ENCODE measurements at places on chromosomes 4 and X.
A peak's percentile ranks its signal among the peaks of the same experiment; 100 is the strongest.

GRCh38 chrX:132833373-132833772, 125.1 kb downstream of the HS6ST2 start:
- no peak for DNase-seq

DNA sequence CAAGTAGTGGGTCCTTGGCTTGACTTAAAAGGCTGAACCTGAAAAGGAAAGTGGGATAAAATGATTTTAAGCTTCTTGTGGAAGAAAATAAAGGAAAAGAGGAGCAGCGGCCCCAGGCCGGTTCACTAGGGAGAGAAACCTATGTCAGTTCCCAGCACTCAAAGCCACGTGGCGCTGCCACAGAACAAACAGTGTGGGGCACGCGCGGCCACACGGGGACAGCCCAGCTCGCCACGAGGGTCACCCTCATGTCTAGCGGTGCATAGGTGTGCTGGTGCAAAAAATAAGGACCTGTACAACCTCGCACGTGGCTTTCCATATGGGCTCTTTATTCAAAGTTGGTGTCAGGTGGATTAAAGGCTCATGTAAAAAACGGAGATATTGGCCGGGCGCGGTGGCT, 17.1 kb downstream of the MSANTD1 start:
- no peak for DNase-seq

GRCh38 chr4:78213218-78213617, 156.1 kb downstream of the FRAS1 start:
- no peak for DNase-seq

GRCh38 chrX:9055354-9055753, 21.4 kb upstream of the FAM9B start:
- no peak for DNase-seq

DNA sequence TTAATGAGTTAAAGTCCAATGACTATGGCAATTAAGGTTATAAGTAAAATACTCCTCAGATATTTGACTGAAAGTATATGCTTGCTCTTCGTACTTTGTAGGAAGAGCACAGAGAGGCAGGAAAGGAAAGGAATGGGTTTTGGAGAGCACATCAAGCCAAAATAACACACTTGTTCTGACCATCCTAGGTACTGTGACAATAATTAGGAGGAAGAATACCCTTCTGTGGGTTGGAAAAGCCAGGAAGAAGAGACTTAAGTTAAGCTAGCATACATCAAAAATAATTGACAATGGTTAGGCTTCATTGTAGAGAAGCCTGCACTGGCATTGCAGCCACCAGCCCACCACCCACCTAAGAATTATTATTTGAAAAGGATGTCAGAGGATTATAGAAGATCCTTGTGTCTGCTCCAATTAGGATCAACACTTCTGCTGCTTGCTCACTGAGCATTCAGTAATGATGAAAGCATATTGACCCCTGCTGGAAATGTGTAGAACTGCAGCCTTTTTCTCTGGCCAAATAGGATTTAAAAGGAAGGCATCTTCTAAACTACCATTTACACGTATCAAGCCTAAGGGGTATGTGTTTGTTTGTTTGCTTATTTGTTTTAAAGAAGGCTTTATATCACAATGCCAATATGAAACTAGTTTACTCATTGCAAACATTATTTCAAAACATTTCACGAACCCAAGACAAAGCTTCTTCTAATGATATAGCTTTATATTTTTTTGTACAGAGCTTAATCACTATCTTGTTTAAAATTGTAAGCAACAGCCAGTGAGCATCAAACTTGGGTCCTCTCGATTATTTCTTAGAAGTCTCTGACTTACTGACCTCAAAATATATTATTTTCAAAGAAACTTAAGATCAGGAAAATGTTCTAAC, 286.2 kb upstream of the TET2 start:
- DNase-seq, result peak; percentile 21

- DNase-seq, result no peak
Measured at GRCh38 chrX:133980406-133980805, 5.0 kb downstream of the GPC3 start.

DNA sequence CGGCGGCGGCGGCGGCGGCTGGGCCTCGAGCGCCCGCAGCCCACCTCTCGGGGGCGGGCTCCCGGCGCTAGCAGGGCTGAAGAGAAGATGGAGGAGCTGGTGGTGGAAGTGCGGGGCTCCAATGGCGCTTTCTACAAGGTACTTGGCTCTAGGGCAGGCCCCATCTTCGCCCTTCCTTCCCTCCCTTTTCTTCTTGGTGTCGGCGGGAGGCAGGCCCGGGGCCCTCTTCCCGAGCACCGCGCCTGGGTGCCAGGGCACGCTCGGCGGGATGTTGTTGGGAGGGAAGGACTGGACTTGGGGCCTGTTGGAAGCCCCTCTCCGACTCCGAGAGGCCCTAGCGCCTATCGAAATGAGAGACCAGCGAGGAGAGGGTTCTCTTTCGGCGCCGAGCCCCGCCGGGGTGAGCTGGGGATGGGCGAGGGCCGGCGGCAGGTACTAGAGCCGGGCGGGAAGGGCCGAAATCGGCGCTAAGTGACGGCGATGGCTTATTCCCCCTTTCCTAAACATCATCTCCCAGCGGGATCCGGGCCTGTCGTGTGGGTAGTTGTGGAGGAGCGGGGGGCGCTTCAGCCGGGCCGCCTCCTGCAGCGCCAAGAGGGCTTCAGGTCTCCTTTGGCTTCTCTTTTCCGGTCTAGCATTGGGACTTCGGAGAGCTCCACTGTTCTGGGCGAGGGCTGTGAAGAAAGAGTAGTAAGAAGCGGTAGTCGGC, 528 bp downstream of the FMR1 start:
- DNase-seq, result peak; percentile 4

GRCh38 chr4:20362148-20362547, 110.4 kb downstream of the SLIT2 start:
- no peak for DNase-seq

- no peak for DNase-seq
Measured at GRCh38 chrX:153494061-153494460, 719 bp upstream of the BGN start.

DNA sequence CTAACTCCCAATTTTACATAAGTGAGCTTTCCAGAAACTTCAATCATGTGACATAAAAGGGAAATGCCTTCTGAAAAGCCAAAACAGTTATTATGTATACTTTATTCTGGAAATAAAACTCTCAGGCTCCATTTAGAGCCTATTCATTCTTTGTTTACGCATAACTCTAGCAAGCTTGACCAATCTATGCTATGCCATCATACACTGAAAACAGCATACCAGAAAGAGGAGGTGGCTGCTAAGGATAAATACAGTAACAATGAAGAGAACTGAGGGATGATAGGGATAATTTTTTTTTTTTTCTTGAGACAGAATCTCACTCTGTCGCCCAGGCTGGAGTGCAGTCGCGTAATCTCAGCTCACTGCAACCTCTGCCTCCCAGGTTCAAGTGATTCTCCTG, 24.4 kb downstream of the CDKL2 start:
- no peak for DNase-seq

- no peak for DNase-seq
Measured at GRCh38 chr4:161249779-161250440, 913.9 kb downstream of the FSTL5 start.

- no peak for DNase-seq
Measured at GRCh38 chr4:1169171-1169671, 3.2 kb downstream of the SPON2 start.

DNA sequence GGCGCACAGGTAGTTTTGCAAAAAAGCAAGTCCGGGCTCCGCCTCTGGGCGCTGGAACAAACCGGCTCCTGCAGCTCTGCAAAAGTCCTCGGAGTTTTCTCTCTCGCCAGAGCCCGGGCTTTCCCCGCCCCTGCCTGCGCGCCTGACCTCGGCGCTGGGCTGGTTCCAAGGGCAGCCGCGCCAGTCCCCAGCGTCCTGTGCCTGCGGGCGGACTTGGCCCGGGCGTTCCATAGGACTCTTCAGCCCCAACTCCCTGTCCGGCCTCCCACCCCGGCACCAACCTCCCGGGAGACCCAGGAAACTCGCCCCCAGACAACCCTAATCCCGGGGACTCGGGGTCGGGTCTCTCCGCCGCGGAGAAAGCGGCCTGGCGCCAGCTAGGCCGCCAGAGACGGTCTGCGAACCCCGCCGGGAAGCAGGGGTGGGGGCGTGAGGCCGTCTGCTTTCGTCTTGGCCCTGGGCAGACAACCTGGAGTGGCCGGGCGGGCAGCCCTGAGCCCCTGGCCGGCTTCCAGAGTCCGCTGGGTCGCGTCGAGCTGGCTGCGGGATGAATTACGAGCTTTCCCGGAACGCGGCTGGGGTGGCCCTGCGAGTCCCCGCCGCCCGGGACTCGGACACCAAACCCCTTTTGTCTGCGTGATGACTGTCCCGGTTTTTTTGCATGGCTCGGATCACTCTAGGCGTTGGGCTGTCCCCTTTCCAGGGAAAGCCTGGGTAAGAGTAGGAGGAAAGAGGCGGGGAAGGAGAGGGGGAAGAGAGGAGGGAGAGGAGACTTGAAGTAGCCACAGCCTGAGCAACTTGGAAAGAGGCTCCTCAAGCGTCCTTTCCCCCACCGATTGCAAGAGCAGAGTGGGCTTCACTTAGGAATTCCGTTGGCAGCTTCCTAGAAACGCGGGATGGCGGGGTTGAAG, 916 bp downstream of the MXRA5 start:
- no peak for DNase-seq

DNA sequence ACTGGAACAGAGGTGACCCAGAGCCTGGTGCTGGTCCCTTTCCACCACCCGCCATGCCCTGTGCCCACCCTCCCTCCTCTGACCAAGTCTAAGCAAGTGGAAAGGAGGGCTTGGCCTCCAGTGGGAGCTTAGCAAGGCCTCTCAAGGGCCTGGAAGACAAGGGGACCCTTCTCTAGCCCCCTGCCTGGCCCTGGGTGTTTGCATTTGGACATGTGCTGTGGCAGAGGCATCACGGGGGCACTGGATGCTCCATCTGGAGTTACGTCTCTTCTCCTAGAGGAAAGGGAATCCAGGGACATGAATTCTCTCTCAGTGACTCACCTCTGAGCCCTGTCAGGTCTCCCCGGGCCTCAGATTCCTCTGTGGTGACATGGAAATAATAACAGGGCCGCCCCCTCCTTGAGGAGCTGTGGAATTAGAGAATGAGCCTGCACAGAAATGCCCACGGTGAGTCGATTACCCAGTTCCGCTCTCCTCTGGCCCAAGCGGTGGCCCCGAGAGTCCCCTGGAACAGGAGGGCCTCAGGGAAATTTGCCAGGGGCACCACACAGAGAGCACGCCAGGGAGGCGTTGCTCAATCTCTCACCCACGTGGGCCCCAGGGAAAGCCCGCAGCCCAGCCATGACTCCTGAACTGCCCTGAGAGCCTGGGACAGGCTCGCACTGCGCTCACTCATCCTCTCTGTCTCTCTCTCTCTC, 189.6 kb downstream of the BCOR start:
- no peak for DNase-seq

GRCh38 chr4:26048378-26048882, 134.4 kb downstream of the SMIM20 start:
- no peak for DNase-seq

DNA sequence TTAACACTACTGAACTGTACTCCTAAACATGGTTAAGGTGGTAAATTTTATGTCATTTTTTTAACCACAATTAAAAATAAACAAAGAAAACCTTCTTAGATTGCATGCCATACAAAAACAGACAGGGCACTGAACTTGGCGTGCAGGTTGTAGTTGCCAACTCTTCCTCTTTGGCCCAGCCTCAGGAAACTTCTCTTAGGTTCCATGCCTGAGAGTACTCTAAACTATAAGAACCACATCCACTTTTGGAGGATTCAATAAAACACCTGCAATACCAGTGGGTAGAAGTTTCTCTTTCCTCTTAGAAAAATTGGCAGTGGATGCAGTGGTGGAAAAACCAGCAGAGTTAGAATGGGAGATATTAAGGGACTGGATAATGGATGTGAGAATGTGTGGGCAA, 103.4 kb downstream of the LUZP4 start:
- DNase-seq, result no peak

DNA sequence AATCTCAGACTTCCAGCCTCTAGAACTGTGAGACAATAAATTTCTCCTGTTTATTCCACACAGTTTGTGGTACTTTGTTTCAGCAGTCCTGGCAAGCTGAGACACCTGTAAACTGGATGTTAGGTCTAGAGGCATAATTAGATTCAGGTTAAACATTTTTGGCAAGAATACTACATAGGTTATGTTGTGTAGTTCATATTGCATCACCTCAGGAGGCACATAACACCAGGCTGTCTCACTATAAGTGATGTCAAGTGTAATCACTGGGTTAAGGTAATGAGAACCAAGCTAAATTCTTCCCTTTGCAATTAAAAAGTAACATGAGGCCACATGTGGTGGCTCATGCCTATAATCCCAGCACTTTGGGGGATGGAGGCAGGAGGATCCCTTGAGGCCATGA, 214.2 kb downstream of the ZNF674 start:
- DNase-seq, result no peak

GRCh38 chr4:31051565-31051964, 331.4 kb downstream of the PCDH7 start:
- DNase-seq, result no peak

DNA sequence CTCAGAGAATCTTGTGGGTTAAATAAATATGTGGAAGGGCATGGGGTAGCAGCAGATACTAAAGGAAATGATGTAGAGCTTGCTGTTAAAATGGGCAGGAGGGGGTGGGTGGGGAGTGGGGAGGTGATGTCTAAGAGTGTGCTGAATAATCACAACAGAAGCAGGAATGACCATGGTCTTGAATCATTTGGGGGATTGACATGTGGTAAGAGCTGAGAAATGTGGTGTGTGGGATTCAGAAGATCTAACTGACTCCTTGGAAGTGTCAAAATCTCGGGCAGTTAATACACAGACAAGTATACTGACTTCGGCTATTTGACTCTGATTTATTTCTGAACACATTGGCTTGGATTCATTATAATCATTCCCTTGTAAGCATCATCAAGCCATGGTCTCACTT, 6.8 kb downstream of the VGLL1 start:
- no peak for DNase-seq

GRCh38 chrX:136708348-136708747, 60.4 kb downstream of the CD40LG start:
- no peak for DNase-seq

DNA sequence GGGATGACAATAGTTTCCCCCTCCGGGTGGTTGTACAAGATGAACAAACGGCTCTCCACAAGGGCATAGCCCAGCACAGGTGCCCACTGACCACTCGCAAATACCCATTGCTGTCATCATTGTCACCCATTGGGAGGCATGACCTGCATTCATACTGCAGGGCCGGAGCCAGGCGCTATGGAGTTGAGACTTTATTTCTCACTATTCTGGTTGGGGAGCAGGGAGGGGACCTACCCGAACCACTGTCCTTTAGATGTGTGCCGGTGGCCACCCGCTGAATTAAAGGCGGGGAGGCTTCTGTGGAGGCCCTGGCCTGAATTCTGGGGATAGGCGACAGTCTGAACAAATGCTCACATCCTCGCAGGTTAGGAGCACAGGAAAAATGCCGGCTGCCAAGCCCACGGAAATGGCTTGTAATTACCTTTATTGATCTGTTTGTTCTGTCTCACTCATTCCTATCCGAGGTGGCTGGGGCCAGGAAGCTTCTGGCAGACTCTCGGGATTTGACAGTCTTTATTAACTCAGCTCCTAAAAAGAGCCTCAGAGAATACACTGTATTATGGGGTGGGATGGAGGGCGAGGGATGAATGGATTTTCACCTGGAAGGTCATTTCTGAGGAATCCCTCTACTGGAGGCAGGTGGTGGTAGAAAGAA, 125.1 kb upstream of the PSAPL1 start:
- DNase-seq, result no peak

GRCh38 chrX:106007815-106008214, 30.7 kb downstream of the SERPINA7 start:
- DNase-seq, result no peak

- no peak for DNase-seq
Measured at GRCh38 chr4:177246641-177247584, 62.8 kb upstream of the NEIL3 start.

Measured in stimulated activated CD4-positive, alpha-beta T cell treated with anti-CD3 and anti-CD28 coated beads, TNF-alpha, amount 100 ng/mL, for 24 hours (primary cell).